Central memory CD8-positive, alpha-beta T cell (primary cell): ENCODE measurements at places on chromosomes 5 and 9.
A peak's percentile ranks its signal among the peaks of the same experiment; 100 is the strongest.

DNA sequence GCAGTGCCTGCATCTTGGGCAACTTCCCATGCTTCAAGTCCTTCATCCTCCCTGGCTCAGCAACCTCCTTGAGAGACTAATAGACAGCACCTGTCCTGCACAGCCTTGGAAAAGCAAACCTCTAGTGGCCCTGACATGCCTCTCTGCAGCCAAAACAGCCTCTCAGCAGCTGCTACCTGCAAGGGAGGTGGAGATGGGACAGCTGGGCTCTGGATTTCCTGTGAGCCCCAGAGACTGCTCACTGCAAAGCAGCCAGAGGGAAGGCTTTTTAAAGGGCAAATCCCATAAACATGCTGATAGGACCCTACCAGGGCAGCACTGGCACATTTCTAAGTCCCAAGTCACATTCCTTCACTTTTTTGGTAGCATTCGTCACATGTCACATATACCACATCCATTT is 31.5 kb upstream of the MYORG start:
- DNase-seq: no peak

GRCh38 chr9:132410642-132411041 is 631 bp downstream of the CFAP77 start:
- peak; percentile 11 for DNase-seq

DNA sequence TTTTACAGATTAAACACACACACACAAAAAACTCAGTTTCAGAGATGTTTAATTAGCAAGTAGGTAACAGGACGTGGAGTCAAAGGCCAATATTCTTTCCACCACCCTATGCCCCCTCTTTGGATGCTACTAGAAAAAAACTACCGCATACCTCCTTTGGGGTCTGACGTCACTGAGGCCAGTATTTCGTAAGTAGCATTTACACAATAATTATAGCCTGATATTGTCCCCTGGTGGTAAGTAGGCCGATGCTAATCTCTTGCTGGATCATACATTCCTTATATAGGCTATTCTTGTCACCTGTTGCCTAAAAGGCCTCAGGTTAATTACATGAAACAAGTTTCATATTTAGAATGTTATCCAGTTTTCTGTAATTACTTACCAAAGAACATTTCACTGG is 21.0 kb upstream of the SMARCA2 start:
- DNase-seq: no peak

GRCh38 chr5:174348311-174348981 is 302.9 kb downstream of the NSG2 start:
- DNase-seq: no peak

GRCh38 chr5:159412284-159413046 is 82.2 kb upstream of the IL12B start:
- peak; percentile 77 for DNase-seq

- DNase-seq: no peak
Measured at GRCh38 chr5:88190106-88190834, 78.4 kb downstream of the TMEM161B start.

DNA sequence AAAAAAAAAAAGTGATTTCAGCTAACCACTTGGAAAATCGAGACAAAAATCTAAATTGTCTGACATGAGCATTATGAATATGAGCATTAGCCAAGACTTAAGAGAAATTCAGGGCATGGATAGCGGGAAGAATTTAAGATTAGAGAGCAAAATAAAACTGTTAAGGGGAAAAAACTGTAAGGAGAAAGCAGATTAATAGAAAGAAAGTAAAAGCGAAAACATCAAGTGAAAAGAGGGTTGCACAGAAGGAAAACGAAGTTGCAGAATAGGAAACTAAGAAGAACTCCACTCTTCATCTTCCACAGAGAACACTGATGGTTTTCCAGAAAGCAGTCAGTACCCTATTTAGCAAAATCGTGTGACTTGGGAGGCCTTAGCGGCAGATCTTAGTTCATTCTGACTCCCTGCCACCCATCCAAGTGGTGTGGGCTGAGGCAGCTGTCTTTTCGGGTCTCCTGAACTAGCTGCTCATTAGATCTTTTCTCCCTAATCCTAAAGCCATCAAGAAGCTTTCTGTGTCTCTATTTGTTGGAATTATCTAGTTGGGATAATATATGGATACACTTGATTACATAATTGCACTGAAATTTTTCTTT is 3.7 kb downstream of the NIM1K start:
- no peak for DNase-seq

- DNase-seq: no peak
Measured at GRCh38 chr9:137253717-137254623, 1.2 kb upstream of the NELFB start.

DNA sequence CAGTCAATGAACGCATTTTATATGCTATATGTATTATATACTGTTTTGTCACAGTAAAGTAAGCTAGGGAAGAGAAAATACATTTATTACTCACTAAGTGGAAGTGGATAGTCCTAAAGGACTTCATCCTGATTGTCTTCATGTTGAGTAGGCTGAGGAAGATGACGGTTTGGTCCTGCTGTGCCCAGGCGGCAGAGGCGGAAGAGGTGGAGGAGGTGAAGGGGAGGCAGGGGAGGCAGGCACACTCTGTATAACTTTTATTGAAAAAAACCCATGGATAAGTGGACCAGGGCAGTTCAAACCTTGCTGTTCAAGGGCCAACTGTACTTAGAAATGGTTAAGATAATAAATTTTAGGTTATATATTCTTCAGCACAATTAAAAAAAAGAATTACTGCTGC is 28.5 kb downstream of the TJP2 start:
- DNase-seq: no peak

DNA sequence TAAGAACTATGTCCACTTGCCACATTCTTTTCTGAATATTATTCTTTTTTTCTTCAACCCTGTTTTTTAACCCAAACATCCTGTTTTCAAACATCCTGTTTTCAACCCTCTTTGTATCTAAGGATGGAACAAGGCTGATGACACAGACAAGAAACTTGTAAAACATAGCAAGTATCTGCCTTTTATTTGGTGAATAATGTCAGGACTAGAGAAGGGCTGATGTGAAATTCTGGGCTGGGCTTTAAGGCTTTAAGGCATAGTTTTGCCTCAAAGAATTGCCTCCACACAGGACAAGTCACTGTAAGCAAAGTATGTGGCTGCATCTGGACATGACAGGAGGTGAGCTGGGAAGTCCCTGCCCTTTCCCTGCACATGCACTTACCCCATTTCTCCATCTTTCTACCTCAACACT is 42.5 kb upstream of the RIC1 start:
- DNase-seq: no peak

- DNase-seq: no peak
Measured at GRCh38 chr5:111345731-111346130, 121.5 kb downstream of the CAMK4 start.

- no peak for DNase-seq
Measured at GRCh38 chr5:54156577-54156976, 153.8 kb downstream of the ARL15 start.

- no peak for DNase-seq
Measured at GRCh38 chr5:140855772-140856674, at the start of gene PCDHA10. Gene PCDHA10 (plus strand): TSS chr5:140855897. CDS start chr5:140856049, 152 bp downstream.
